Right atrium auricular region (tissue), 2 donors: ENCODE measurements at places on chromosomes 3 and 15. TPM values are rescaled to one million over a fixed set of nuclear protein-coding genes. Genes with fewer than 3 reads are reported as not detected.

CCDC39 gene
- total RNA-seq, result not detected

GRCh38 chr3:179321668-179322285 is 1.1 kb upstream of the ZNF639 start:
- H3K4me1 ChIP-seq, result peaks cover 33% of the 10 kb centered on the region
- peak overlapping the region; percentile 97 for H3K27ac ChIP-seq
- H3K36me3 ChIP-seq, result peaks cover 11% of the 10 kb centered on the region

MTMR10 gene
- 23.3 TPM for total RNA-seq

DNA sequence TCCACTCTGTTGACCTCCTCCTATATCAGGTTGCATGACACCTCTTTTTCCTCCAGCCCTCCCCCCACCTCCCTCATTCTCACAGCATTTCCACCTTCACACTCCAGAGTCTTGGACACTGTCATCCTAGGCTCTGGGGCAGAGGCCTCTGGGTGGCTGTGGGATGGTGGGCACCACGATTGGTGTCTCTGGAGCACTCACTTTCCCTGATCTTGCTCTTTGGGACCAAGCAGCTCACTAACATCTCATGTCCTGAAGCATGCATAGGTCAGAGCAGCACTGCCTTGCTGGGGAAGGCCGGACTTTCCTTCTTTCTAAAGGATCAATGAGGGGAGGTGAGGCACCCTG is 14.9 kb downstream of the ZBTB47 start:
- peak overlapping the region; percentile 82 for H3K27ac ChIP-seq
- peaks cover 29% of the 10 kb centered on the region for H3K4me1 ChIP-seq
- H3K27me3 ChIP-seq, result no peaks in the 10 kb centered on the region
- no peaks in the 10 kb centered on the region for H3K36me3 ChIP-seq

DNA sequence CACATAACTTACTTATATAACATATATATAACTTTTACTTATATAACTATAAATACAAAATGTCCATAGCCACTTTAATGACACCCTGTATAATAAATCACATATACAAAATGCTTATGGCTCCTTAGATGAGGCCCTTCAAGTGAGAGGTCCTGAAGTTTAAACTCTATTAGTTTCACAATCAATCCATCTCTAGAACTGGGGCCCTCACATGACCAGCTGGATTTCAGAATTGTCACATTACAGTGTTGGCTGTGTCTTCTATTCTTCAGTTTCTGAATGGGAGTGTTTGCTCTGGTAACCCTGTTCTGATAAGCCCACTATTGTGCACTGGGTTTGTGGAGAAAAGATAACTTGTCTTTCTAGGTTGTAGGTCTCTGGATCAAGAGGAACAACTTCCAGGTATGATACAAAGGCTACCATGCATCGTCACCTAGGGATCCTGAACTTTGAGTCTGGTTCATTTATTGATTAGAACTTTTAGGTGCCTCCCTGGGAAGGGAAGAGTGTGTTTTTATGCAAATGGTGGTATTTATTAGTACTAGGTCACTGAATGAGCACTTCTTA is 107.9 kb downstream of the DNAH12 start:
- H3K4me3 ChIP-seq, result no peak overlapping the region
- no peaks in the 10 kb centered on the region for H3K36me3 ChIP-seq
- no peaks in the 10 kb centered on the region for H3K4me1 ChIP-seq
- no peaks in the 10 kb centered on the region for H3K27me3 ChIP-seq
- H3K27ac ChIP-seq, result no peak overlapping the region

DUOX1 gene
- total RNA-seq, result 1.1 TPM

- H3K4me3 ChIP-seq, result no peak overlapping the region
- H3K27ac ChIP-seq, result no peak overlapping the region
These were observed 33.3 kb downstream of the SLC41A3 start for GRCh38 chr3:126050626-126051025.

SERPINI2 gene
- total RNA-seq, result not detected

DNA sequence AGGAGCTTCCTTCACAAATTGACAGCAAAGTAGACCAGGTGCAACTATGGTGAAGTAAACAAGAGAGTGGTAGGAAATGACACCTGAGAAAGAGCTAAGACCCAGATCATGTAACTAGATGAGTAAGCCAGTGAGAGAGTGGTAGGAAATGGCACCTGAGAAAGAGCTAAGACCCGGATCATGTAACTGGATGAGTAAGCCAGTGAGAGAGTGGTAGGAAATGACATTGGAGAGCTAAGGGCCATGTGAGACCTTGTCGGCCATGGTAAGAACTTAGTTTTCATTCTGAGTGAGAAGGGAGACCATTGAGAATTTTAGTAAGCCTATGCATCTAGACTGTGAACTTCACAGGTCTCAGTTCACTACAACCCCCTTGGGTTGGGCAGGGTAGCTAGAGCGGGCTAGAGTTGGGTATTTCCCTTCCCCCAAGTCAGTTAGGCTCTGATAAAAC is 5.4 kb upstream of the SENP7 start:
- H3K4me3 ChIP-seq, result no peak overlapping the region

ALG1L2 gene
- total RNA-seq, result not detected

- H3K27me3 ChIP-seq, result no peaks in the 10 kb centered on the region
- H3K36me3 ChIP-seq, result no peaks in the 10 kb centered on the region
These were observed 267.5 kb upstream of the CHRM5 start for GRCh38 chr15:33700695-33701303.

CLDN18 gene
- 21.0 TPM for total RNA-seq

DNA sequence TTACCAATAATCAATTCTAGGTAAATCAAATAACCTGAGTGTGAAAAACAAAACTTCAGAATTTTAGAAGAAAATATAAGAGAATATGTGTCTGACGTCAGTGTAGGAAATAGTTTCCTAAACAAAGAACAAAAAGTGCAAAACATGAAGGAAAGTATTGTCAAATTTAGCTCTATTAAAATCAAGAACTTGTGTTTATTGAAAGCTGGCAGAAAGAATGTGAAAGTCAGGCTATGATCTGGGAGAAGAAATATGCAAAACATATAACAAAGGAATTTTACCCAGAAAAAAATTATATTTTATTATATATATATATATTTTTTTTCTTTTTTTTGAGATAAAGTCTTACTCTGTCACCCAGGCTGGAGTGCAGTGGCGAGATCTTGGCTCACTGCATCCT is 129.1 kb upstream of the ANKRD28 start:
- H3K27ac ChIP-seq, result no peak overlapping the region
- H3K4me3 ChIP-seq, result no peak overlapping the region
- no peaks in the 10 kb centered on the region for H3K36me3 ChIP-seq
- H3K4me1 ChIP-seq, result no peaks in the 10 kb centered on the region
- no peaks in the 10 kb centered on the region for H3K27me3 ChIP-seq
- no peak for DNase-seq

RAD51 gene
- total RNA-seq, result not detected

GRCh38 chr3:152557302-152557999 is 277.5 kb upstream of the P2RY1 start:
- H3K4me3 ChIP-seq, result no peak overlapping the region
- H3K27me3 ChIP-seq, result no peaks in the 10 kb centered on the region
- no peaks in the 10 kb centered on the region for H3K36me3 ChIP-seq

MRPS11 gene
- total RNA-seq, result 29.3 TPM

UNC45A gene
- total RNA-seq, result 19.0 TPM

TRAT1 gene
- 0.90 TPM for total RNA-seq

CYP19A1 gene
- 2.4 TPM for total RNA-seq

GRCh38 chr15:51585986-51586385 is 36.6 kb downstream of the DMXL2 start:
- H3K4me3 ChIP-seq, result no peak overlapping the region
- no peaks in the 10 kb centered on the region for H3K4me1 ChIP-seq
- H3K27me3 ChIP-seq, result no peaks in the 10 kb centered on the region
- no peak for DNase-seq
- H3K36me3 ChIP-seq, result no peaks in the 10 kb centered on the region

- H3K27me3 ChIP-seq, result no peaks in the 10 kb centered on the region
- H3K36me3 ChIP-seq, result no peaks in the 10 kb centered on the region
- no peak overlapping the region for H3K4me3 ChIP-seq
- H3K4me1 ChIP-seq, result peaks cover 5% of the 10 kb centered on the region
These were observed 23.3 kb upstream of the ATP1B3 start for GRCh38 chr3:141853081-141853601.

DNA sequence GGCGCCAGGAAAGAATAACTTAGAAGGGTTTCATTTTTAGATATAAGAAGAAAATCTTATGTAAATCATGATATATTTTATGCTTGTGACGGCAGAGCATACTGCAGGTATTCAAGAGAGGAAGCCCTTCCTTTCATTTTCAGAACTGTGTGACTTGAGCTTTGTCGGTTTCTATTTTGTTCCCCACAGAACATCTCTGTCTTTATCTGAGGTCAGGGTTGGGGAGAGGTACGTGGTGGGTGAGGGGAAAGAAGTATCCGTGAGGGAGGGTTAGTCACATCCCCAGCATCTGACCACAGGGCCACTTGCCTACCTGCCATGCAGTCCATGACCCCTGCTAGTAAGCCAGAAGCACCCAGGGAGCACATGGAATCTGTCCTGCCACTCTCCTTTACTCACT is 126.5 kb downstream of the DGKG start:
- H3K27me3 ChIP-seq, result no peaks in the 10 kb centered on the region
- no peaks in the 10 kb centered on the region for H3K36me3 ChIP-seq
- H3K4me1 ChIP-seq, result peaks cover 6% of the 10 kb centered on the region
- H3K4me3 ChIP-seq, result no peak overlapping the region
- peak overlapping the region; percentile 62 for H3K27ac ChIP-seq

SOX14 gene
- total RNA-seq, result not detected

FANCD2OS gene
- total RNA-seq, result not detected

GP5 gene
- total RNA-seq, result 0.08 TPM

WDR93 gene
- total RNA-seq, result not detected

DNA sequence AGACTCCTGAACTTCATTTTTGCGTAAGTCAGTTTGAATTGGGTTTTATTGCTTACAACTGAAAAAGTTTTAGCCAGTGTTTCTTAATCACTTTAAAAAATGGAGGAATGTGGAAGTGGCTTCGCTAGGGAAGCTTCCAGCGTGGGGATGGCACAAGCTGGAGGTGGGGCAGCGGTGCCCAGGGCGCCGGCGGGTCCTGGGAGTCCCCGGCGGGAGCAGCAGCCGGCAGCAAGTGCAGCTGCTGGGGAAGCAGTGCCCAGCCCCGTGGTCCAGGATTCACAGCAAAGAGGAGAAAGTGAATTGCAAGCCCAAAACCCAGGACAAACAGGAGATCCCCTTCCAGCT is 301.8 kb upstream of the PROK2 start:
- no peak overlapping the region for H3K27ac ChIP-seq
- no peaks in the 10 kb centered on the region for H3K4me1 ChIP-seq
- no peak for DNase-seq
- H3K36me3 ChIP-seq, result no peaks in the 10 kb centered on the region
- no peaks in the 10 kb centered on the region for H3K27me3 ChIP-seq

DNA sequence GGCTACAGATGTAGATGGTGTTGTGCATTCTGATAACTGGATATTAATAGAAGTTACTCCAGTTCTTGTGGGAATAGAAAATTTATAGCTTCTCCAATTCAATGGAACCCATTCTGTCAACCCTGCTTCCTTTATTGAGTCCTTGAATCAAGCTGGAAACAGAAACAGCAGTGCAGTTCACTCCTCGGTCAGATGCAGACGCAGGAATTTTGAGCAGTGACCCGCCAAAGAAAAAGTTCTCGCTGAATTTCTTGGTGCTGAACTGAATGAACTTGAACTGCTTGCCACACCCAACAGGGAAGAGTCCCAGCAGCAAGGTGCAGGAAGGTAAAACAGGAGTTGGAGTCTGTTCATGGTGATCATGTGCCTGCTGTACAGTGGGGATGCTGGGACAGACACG is 10.3 kb downstream of the HRH1 start:
- no peaks in the 10 kb centered on the region for H3K36me3 ChIP-seq
- no peak for DNase-seq
- H3K4me3 ChIP-seq, result no peak overlapping the region
- no peak overlapping the region for H3K27ac ChIP-seq
- H3K4me1 ChIP-seq, result peaks cover 4% of the 10 kb centered on the region

DRD3 gene
- not detected for total RNA-seq

ADIPOQ gene
- 19.1 TPM for total RNA-seq

DNA sequence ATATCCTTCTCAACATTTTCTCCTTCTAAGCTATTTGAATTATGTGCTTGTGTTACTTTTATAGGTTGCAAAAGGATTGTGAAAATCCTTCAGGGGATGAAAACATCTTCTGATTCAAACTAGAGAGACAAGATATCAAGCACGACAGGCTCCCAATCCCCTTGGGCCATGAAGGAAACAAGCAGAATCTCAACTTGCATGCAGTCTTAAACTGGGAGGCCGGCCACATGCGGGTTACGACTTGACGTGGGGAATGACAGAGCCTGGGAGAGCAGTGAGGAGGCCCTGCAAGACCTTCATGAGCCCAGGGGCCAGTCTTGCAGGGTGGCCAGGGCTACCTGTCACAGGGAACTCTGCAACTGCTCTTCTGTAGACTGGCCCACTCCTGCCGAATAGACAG is 94.4 kb downstream of the SCN11A start:
- no peak overlapping the region for H3K4me3 ChIP-seq
- no peak overlapping the region for H3K27ac ChIP-seq
- no peak for DNase-seq
- H3K27me3 ChIP-seq, result no peaks in the 10 kb centered on the region
